Parietal lobe (tissue), 2 donors: ENCODE measurements at places on chromosomes 6 and 20. TPM values are rescaled to one million over a fixed set of nuclear protein-coding genes. Genes with fewer than 3 reads are reported as not detected.

Gene GJA1
- 17.5 TPM for total RNA-seq

Gene TBXT
- not detected for total RNA-seq

Gene MRAP2
- 4.1 TPM for total RNA-seq

Gene TPD52L1
- total RNA-seq: 3.8 TPM

Gene ZSCAN26
- 45.4 TPM for total RNA-seq

Gene POM121L2
- not detected for total RNA-seq

Gene METTL24
- 1.6 TPM for total RNA-seq

Gene RIMS4
- total RNA-seq: 52.0 TPM

Gene GABRR1
- not detected for total RNA-seq

Gene CNBD2
- 4.1 TPM for total RNA-seq

Gene C4B
- total RNA-seq: 8.8 TPM

Gene EYA4
- 0.94 TPM for total RNA-seq

Gene MAP1LC3A
- 57.6 TPM for total RNA-seq

Gene ASIP
- not detected for total RNA-seq

Gene RSPO3
- total RNA-seq: 23.5 TPM

Gene MUCL3
- total RNA-seq: not detected

Gene CSE1L
- 126 TPM for total RNA-seq

Gene HLA-DOA
- 0.31 TPM for total RNA-seq

Gene PIM1
- total RNA-seq: 21.9 TPM

Gene HCRTR2
- total RNA-seq: 14.1 TPM

Gene MDFI
- 12.5 TPM for total RNA-seq

Gene ATP6V1G2
- 58.8 TPM for total RNA-seq

Gene LPA
- 2.5 TPM for total RNA-seq

Gene WFDC5
- not detected for total RNA-seq

Gene EBF4
- 24.1 TPM for total RNA-seq

Gene IRF4
- not detected for total RNA-seq

Gene ECI2
- 25.4 TPM for total RNA-seq

Gene ATP9A
- 271 TPM for total RNA-seq

Gene TINAG
- not detected for total RNA-seq

Gene HAO1
- total RNA-seq: not detected

Gene CPXM1
- total RNA-seq: 8.8 TPM

Gene BPIFB4
- not detected for total RNA-seq

Gene BTN1A1
- total RNA-seq: not detected

Gene UST
- total RNA-seq: 29.4 TPM

Gene CFB
- 1.9 TPM for total RNA-seq

Gene CCM2L
- 2.8 TPM for total RNA-seq

Gene HLA-DRB1
- total RNA-seq: 1.6 TPM

Gene DEF6
- 1.6 TPM for total RNA-seq

Gene IDH3B
- total RNA-seq: 64.2 TPM
